Caki2 (cell line): ENCODE measurements at places on chromosomes 16 and 17. TPM values are rescaled to one million over a fixed set of nuclear protein-coding genes. Genes with fewer than 3 reads are reported as not detected.

DNA sequence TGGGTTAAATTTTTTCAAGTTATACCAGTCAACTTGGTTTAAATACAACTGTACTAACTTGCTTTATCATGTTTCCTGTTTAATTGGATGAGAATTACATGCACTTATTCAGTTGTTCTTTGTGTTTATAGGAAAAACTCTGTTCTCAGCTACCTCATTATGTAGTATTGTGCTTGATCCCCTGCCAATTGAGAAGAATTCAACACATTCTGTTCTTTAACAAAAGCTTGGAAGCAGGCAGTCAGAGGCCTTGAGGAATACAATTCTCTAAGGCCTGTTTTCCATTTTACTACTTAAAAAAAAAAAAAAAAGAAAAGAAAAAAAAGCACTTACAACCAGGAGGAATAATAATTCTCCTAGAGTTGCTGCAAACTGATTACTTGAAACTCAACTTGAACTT is 60.6 kb upstream of the CMIP start:
- no peak for DNase-seq

GRCh38 chr17:40551091-40551878 is 14.0 kb downstream of the CCR7 start:
- no peak for DNase-seq

- DNase-seq = no peak
Measured at GRCh38 chr17:16915752-16916556, 56.0 kb downstream of the TNFRSF13B start.

GRCh38 chr17:1882836-1883235 is 53.0 kb downstream of the RPA1 start:
- DNase-seq = peak; percentile 10

DNA sequence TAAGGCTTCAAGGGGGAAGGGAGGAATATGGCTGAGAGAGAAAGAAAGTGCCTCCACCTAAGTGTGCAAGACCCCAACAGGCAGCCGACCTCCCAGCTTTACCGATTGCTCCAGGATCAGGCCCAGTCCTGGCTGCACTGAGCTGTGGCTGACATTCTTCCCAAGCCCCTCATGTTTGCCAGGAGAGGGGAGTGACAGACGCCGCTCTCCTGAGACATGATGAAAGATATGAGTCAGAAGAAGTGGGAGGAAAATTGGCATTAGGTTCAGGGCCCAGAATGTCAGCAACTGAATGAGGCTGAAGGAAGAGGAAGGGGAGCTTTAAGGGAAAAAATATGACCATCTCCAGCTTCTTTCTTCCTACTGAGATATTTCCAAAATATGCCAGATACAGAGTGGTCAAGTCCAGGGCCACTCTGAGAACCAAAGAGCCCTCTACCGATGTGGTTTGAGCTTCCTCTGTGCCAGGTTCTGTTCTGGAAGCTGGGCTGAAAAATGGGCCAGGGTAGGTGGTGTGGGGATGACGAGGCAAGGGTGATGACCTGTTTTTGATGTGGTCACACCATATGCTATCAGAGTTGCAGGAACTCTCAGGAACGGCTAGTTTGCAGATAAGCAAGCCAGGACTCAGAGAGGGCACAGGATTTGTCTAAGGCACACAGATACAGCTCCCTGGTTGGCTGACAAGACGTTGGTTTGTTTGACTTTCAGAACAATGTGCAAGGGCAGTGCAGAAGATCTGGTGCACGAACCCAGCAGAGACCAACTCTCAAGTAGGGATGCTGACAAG is 176.7 kb downstream of the SOX9 start:
- DNase-seq = no peak

DNA sequence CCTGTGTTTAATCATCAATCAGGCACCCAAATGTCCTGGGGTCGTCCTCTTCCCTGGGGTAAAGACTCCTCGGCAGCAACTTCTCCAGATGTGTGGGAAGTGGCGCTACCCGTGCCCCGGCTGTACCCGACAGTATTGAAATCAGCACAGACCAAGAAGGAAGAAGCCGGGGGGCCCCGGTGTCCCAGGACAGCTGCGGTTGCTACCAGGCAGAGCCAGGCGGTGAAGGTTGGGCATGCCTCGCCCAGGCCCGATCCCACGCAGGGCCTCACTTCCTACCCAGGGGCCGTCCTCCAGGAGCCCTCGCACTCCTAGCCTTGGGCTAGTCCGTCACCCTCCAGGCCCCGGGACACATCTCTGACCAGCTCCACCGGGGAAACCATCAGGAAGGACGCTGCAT is 9.0 kb upstream of the CCDC154 start:
- no peak for DNase-seq

GRCh38 chr17:74296548-74296936 is 22.5 kb downstream of the DNAI2 start:
- DNase-seq = peak; percentile 73

DNA sequence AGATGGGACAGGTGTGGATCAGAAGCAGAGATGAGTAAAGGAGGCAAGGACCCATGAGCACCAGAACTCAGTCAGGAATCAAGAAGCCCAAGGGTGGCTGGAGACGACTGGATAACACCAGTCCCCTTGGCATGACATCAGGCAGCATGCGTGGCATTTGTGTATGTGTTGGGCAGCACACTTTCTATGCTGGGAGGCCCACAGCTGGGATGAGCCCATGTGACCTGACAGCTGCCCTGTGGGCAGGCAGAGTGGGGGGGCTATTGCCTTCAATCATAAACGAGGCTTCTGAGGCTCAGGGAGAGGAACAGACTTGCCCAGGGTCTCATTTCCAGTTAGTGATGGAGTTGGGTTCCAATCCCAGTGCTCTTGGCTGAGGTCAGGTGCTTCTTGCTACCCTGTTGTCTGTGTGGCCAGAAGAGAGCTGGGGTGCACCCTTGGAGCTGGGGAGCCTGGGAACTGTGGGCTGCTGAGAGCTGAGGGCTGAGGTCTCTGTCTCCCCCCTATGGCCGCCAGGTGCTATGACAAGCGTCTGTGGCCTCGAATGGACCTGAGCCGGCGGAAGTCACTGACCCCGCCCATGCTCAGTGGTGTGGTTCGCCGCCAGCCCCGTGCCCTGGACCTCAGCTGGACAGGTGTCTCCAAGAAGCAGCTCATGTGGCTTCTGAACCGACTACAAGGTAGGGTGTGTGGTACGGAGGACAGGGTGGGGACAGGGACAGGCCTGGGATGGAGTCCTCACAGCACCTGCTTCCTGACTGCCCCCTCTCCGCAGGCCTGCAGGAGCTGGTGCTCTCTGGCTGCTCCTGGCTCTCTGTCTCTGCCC is 7.1 kb upstream of the ORAI3 start:
- peak; percentile 85 for DNase-seq

DNA sequence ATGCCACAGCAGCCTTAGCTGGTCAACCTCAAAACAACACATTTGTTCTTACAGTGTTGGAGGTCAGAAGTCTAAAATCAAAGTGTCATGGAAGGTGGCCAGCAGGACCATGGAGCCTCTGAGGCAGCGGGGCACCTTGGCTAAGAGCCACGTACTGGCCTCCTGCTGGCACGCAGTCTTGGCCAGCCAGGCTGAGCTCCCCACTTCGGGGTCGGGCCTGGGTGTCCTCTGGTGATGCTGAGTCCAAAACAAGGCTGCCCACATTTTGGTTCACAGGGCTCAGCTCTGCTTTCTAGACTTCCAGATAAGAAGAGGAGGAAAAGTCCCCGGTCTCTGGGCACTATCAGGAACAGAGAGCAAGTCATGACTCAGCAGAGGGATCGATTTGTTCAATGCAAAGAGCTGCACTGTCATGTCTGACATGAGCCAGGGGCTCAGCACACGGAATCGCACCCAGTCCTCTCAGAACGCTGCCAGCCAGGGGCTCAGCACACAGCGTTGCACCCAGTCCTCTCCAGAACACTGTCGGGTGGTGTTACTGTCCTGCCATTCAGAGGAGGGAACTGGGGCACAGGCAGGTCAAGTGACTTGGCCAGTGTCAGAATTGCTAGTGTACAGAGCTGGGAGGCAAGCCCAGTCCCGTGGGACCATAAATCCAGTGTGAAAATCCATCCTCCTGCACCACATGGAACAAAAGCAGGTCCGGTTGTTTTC is 2.5 kb downstream of the LGALS9 start:
- DNase-seq = no peak

DNA sequence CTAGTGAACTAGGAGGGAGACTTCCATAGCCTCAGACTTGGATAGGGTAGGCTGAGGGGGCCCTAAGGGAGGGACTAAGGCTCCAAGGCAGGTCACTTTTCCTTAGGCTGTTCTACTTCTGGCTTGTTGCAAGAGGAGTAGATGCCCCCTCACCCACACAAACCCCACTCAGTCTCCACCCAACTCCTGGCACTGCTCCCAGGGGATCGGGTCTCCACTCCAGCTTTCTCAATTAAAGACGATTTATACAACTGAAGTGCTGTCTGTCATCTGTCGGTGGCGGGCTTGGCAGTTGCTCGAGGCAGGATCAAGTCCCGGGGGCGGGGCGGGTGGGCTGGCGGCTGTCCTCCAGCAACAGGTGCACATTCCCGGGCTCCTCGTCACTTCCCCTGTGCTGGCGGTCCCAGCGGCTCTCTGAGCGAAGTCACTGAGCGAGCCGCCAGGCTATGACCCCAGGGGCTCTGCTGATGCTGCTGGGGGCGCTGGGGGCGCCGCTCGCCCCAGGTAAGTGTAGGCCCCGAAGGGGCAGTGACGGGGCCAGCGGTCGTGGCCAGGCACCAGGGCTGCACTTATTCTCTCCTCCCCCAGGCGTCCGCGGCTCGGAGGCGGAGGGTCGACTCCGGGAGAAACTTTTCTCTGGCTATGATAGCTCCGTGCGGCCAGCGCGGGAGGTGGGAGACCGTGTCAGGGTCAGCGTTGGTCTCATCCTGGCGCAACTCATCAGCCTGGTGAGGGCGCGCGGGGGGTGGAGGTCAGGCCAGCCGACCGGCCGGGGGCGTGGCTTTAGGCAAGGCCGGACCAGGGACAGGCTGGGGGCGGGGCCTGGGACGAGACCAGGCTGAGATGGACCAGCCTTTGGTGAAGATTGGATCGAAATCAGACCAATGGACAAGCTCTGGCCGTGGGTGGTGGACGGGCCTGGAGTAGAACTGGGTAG is at the start of gene CHRNB1:
Gene CHRNB1 (plus strand): TSS at position 380 of the 937 bp plus-strand sequence. CDS start 67 bp downstream, at position 447.
- peak; percentile 55 for DNase-seq

DNA sequence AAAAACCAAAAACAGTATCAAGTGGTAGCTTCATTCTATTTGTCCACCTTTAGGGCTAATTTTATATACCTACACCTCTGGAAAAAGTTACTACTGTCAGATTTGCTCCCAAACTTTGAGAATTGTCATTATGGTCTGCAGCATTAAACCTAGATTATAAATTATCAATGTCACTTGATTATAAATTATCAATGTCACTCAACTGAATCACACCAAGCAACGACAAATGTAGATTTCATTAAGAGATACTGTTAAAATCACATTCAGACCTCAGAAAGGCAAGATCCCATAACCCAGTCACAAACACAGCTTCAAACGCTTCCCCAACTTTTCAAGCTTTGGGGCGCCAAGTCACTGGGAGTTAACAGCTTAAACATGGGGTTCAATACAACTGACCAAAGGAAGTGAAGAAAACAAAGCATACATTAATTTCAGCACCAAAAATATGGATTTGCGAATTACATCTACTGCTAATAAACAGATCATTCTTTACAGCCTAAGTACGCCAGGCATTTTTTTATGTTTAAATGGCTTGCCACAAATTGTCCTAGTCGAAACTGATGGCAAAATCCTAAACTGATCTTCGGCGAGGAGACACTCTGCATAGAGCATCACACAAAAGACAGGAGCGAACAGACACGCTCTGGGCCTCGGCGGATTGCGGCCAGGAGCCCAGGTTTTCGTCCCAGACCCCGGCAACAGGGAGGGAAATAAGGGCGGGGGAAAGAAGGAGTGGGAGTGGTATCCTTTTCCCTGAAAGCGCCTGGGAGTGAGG is 981 bp downstream of the GLG1 start:
- DNase-seq = no peak

DNA sequence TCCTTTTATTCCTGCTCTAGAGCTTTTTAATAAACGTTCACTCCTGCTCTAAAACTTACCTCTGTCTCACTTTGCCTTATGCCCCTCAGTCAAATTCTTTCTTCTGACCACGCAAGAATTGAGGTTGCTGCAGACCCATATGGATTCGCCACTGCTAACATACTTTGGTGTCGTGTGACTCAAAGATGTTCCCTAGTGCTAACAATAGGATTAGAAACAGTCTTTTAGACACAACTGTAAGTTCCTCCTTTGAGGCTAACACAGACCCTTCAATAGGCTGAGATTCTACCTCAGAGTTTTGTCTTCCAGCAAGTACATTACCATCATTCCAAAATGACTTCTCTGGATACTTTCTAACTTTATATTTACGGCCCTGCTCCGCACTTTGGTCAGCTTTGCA is 149.5 kb upstream of the COX10 start:
- no peak for DNase-seq

DNA sequence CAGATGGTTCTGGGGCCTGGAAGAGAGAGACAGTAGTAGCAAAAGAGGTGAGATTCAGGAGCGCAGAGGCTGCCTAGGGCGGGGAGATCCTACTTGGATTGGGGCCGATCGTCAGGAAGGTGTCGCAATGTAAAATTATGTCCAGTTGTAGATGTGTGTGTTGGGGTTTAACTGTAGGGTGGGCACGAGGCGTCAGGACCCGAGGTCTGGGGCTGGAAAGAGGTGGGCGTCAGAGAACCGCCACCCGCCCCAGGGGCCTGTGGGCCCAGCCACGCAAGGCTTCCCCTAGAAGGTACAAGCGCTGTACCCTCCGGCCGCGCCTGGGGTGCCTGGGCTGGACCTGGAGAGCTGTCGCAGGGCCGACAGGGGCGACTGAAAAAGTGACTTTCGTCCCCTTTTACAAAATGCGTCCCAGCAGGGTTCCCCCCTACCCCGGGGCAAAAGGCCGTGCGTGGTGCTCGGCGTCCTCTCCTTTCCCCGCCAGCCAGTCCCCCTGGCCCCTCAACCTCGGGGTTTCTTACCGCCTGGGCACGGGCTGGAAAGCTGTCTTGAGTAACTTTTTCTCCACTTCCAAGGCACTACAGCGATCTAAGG is 2.8 kb downstream of the IRX3 start:
- peak; percentile 21 for DNase-seq

GRCh38 chr17:55564081-55564480 is 52.8 kb upstream of the SMIM36 start:
- DNase-seq = no peak

- DNase-seq = peak; percentile 93
Measured at GRCh38 chr16:30096105-30096861, at the start of gene YPEL3. YPEL3 (minus strand) TSS chr16:30096213; CDS start chr16:30095482, 731 bp downstream.

DNA sequence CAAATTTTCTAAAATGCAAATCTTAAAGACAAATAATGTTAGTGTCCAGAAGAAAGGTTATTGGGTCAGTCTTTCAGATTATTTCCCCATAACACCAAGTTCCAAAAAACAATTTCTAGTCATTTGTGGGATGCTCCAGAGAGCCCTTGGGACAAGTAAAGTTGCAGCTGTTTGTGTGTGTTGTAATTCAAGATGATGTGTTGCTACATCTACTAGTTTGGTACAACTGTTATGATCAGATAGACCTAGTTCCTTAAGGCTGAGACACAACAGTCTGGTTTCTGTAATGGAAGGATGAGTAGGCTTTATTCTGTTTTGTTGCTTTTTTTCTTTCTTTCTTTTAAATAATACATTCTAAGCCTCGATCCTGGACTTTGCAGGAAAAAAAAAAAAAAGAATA is 41.9 kb downstream of the PIGL start:
- DNase-seq = no peak

GRCh38 chr17:31295489-31295871 is 1.6 kb downstream of the OMG start:
- no peak for DNase-seq

Gene ADAM11
- 0.14 and 0.51 TPM in 2 replicates for total RNA-seq

Gene KIF2B
- total RNA-seq = not detected in 2 replicates

Gene RAC3
- total RNA-seq = 22.1 and 40.0 TPM in 2 replicates

Gene HASPIN
- total RNA-seq = 9.4 and 9.9 TPM in 2 replicates

Gene TBC1D3E
- not detected in 2 replicates for total RNA-seq
